Subcutaneous adipose tissue (tissue), 4 donors: ENCODE measurements at places on chromosomes 12 and 14. TPM values are rescaled to one million over a fixed set of nuclear protein-coding genes. Genes with fewer than 3 reads are reported as not detected.

Gene FAM181A
- not detected for total RNA-seq

Gene INHBE
- total RNA-seq = not detected

Gene ASB2
- not detected for total RNA-seq

Gene A2M
- total RNA-seq = 316 TPM

Gene HOXC5
- total RNA-seq = 2.6 TPM

Gene DBX2
- not detected for total RNA-seq

Gene YY1
- 43.7 TPM for total RNA-seq

Gene C3AR1
- total RNA-seq = 108 TPM

Gene SLCO1B1
- total RNA-seq = not detected

Gene CYP46A1
- 1.4 TPM for total RNA-seq

Gene ACVRL1
- 271 TPM for total RNA-seq

Gene KRT78
- total RNA-seq = not detected

Gene CISTR
- total RNA-seq = not detected

Gene BICDL1
- 2.2 TPM for total RNA-seq
